ENCODE measurements at places on chromosomes 5 and 9.

- DNase-seq: no peak
Measured at GRCh38 chr9:28651050-28651722, 1077.9 kb upstream of the C9orf72 start.

- DNase-seq: peak; percentile 63
Measured at GRCh38 chr5:15646371-15646770, 146.4 kb downstream of the FBXL7 start.

DNA sequence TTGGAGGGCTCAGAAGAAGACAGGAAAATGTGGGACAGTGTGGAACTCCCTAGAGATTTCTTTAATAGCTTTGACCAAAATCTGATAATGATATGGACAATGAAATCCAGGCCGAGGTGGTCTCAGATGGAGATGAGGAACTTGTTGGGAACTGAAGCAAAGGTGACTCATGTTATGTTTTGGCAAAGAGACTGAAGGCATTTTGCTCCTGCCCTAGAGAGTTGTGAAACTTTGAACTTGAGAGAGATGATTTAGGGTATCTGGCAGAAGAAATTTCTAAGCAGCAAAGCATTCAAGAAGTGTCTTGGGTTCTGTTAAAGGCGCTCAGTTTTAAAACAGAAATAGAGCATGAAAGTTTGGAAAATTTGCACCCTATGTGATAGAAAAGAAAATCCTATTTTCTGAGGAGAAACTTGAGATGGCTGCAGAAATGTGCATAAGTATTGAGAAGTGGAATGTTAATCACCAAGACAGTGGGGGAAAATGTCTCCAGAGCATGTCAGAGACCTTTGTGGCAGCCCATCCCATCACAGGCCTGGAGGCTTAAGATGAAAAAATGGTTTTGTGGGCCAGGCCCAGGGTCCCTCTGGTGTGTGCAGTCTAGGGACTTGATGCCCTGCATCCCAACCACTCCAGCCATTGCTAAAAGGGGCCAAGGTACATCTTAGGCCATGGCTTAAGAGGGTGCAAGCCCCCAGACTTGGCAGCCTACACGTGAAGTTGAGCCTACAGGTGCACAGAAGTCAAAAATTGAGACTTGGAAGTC, 463.7 kb upstream of the TLE4 start:
- peak; percentile 22 for DNase-seq

DNA sequence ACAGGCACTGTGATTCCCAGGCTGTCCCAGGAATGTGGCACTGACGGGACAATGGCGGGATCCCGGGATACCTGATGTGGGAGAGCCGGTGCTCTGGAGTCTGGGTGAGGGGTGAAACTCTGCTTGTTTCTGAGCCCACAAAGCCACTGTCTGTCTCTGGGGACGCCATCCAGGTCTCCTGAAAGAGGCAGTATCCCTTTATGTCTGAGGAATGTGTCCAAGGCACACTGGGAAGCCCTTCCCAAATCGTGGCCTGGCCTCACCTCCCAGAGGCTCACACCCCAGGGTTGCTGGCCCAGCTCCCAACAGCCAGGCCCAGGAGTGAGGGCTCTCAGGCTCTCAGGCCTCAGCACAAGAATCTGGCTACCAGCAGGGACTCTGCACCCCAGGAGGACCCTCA, 27.1 kb downstream of the ORM2 start:
- no peak for DNase-seq

DNA sequence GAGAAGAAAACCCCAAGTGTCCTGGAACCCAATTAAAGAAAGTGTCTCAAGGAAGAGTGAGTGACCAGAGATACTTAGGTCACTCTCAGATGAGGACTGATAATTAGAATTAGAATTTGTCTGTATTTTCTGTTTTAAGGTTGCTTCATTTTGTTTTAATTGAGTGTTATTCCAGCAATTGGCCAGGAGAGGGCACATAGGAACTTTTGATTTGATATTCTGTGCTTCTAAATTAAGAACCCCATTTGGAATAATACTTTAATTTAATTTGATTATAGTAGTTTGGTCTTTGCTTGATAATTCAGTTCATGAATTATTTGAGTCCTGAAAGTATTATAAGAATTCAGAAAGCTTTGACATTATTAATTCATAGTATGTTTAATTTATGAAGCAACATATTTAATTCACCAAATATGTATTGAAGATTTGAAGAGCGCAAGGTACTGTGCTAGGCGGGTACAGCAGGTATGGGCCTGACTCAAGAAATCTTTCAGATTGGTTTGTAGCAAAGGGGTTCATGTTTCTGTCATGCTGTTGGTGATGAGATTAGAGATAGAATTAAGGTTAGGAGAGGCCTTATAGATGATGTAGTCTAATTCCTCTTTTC, 4.9 kb downstream of the MRPL22 start:
- DNase-seq: peak; percentile 43

DNA sequence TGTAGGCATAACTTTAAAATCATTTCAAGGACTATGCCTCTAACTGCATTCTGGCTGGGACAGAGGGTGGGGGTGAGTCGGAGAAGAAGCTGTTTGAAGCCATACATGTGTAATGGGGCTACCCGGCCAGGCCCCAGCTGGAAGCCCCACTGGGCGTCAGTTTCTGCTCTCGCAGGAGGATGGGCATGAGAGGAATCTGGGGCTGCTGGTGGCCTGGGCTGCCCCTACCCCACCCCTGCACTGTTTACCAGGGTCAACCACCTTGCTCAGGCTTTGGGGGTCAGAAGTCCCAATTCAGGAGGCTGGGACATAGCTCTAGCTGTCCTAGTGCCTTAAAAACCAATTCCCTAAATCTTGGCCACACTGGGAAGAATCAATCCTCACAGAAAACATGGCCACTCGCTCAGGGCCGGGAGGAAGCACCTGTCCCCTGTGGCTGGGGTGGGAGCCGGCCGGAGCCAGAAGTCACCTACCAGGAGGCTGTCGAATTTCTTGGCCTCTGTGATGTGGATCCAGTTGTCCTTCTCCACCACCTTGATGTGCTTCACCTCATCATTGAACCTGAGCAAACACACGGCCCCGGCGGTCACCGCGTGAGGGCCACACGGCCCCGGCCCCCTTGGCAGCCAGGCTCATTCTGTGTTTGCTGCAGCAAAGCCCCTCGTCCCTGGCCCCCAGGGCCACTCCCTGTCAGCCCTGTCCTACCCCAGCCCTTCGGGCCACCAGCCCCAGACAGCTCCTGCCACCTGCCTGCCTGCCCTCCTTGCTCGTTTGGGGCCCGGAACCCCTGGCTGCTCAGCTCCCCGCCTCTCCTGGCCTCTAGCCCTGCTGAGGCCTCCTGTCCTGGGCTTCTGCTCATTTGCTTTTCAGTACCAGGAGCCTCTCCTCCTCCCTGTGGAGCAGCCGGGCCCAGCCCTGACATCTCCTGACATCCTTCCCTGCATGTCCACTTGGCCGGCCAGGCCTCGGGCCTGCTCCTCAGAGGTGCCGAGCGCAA, 33.6 kb upstream of the SARDH start:
- DNase-seq: no peak

DNA sequence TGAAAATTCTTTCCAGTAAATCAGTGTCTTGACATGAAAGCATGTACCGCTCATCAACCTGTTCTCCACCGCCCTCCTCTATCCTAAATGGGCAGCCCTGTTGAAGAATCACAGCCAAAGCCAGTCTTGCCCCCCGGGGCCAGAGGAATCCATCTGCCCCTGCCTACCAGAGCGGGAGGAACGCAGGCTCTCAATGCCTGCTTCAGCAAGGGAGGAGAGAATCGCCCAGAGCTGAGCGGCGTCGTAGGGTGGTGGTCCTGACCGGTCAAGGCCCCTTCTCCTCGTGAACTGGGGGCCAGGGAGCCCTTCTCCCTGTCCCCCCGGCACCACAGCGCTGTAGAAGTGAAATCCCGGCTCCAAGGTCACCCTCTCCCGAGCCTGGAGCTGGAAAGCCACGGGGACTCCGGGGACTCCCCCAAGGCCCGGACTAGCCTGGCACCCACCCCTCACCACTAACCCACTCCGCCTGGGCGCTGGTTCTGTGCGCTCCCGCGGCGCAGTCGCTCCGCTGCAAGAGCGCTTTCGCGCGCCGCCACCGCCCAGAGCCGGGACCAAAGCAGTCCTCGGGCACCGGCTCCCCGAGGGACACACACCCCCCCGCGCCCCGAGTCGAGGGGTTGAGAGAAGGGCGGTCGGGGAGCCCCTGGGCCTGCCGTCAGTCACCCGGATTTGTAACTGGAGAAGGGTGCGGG, 718 bp upstream of the TMEM215 start:
- no peak for DNase-seq

Data from fibroblast of mammary gland (primary cell).